ENCODE measurements at places on chromosomes 2 and 18. TPM values are rescaled to one million over a fixed set of nuclear protein-coding genes. Genes with fewer than 3 reads are reported as not detected.

DNA sequence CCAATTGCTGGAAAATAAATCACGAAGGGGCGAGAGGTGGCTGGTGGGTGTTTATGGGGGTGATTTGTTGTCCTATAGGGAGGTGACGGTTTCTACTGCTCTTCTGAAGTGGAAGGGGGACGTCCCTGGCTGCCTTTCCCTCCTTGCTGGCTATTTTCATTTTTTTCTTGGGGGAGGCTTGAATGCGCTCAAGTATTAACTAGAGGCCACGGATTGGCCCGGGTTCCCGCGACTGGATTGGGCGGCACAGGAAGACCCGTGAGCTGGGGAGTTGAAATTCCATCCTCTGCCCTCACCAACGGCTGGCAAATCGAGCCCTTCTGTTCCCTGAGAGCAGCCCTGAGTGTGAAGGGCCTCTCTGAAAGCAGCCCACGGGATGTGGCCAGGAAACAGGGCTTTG is 176.5 kb upstream of the SPRED2 start:
- no peak for DNase-seq

DNA sequence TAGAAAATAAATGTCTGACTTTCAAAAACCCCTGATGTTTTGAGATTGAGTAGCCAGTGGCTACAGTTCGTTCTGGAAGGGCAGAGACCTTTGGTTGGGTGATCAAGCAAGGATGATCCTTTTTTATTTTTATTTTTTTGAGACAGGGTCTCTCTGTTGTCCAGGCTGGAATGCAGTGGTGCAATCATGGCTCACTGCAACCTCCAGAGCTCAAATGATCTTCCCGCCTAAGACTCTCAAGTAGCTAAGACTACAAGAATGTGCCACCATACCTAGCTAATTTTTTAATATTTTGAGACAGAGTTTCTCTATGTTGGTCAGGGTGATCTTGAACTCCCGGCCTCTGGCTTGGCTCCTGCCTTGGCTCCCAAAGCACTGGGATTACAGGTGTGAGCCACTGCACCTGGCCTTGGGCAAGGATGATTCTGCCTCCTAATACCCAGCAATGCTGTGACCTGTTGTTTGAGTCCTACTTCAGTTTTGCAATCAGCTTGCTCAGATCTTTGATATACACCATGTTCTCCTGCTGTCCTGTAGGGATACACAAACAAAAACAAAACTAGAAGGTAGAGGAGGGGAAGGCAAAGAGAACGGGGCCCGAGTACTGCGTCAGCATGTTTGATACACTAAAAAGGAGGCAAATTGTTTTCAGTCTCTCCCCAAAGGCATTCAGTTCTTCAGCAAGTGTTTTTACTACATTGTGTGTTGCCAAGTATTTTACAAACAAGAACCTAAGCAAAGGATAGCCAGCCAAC is 59.2 kb upstream of the LYPD6B start:
- DNase-seq, result no peak

- DNase-seq, result no peak
These were observed 73.6 kb downstream of the CYBRD1 start for GRCh38 chr2:171595896-171596295.

DNA sequence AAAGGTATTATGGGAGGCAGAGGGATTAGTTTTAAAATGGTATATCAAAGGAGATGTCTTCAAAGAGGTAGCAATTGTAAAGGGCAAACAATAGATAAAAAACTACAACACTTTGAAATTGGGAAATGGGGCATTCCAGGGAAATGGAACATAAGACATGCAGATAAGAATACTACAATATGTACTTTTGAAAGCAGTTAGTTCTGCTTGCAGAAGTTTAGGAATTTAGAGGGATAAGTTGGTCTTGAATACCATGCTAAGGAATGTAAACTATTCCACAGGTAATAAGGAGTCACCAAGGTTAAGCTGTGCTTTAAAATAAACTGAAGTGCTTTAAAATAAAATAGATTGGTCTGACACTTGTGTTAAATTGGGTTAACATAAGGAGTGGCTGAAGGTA is 571.7 kb upstream of the ACVR2A start:
- no peak for DNase-seq

GRCh38 chr2:175619179-175620045 is 382.7 kb downstream of the LNPK start:
- no peak for DNase-seq

- no peak for DNase-seq
These were observed 546 bp downstream of the CHPF start for GRCh38 chr2:219542931-219543595.

- peak; percentile 35 for DNase-seq
These were observed 667 bp downstream of the REEP1 start for GRCh38 chr2:86336675-86337243.

GRCh38 chr2:138028538-138028937 is 64.3 kb downstream of the HNMT start:
- DNase-seq, result no peak

DNA sequence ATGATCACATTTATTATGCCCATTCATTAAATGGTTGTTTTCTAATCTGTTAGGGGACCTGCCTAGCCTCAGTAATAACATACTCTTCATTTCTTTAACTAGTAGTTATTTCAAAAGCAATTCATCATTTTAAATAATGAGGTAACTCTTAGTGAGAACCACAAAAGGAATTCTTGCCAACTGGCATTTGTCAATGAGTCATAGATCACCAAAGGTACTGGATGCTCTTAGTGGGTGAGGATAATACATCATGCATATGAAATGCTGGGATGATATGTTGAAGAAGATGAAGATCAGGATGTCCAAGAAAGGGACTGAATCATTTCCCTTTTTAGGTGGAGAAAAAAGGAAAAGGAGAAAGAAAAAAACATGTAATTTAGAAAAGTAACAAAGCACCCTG is 826.2 kb upstream of the DDX18 start:
- no peak for DNase-seq

DNA sequence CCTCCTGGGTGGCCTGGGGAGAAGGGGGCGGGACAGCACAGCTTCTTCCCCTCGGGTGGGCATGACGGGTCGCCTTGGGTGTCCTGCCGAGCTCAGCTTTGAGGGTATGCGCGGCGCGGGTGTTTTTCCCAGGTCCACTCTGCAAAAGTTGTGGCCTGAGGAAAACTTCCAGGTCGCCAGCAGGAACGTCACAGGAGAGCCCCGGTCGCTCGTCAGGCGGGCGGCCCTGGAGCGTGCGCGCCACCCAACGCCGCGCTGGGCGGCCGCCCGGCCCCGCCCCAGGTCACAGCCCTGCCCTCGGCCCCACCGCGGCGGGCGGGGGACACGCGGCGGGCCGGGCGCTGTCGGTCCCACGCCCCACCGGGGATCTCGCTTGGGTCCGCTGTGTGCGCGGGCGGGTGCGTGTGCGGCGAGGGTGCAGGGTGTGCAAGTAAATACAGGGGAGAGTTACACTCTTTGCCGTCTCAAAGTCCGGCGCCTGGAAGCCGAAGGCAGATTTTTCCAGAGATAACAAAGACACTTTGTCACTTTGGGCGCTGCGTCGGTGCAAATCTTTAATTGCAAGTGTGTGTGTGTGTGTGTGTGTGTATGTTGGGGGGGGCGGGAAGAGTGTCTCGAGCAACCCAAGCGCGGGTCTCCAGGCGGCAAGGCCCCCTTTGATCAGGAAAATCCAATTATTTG is 616 bp upstream of the SP5 start:
- DNase-seq, result peak; percentile 59

Gene FHL2
- total RNA-seq, result 21.8 TPM

Gene FTCDNL1
- 2.6 TPM for total RNA-seq

- no peak for DNase-seq
These were observed 26.1 kb upstream of the CYP26B1 start for GRCh38 chr2:72173640-72174321.

- no peak for DNase-seq
These were observed 841.8 kb downstream of the SLC4A3 start for GRCh38 chr2:220469201-220469600.

GRCh38 chr2:222160125-222160524 is 138.7 kb downstream of the PAX3 start:
- no peak for DNase-seq

DNA sequence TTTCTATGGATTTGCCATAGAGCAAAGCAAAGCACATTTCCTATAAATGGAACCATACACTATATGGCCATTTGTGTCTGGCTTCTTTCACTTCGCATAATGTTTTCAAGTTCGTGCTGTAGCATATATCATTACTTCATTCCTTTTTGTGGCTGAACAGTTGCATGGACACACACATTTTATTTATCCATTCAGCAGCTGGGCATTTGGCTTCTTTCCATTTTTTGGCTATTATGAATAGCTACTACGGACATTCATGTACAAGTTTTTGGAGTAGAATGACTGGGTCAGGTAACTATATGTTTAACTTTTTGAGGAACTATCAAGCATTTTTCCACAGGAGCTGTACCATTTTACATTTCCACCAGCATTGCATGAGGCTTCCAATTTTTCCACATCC is 10.7 kb upstream of the SELENOI start:
- no peak for DNase-seq

DNA sequence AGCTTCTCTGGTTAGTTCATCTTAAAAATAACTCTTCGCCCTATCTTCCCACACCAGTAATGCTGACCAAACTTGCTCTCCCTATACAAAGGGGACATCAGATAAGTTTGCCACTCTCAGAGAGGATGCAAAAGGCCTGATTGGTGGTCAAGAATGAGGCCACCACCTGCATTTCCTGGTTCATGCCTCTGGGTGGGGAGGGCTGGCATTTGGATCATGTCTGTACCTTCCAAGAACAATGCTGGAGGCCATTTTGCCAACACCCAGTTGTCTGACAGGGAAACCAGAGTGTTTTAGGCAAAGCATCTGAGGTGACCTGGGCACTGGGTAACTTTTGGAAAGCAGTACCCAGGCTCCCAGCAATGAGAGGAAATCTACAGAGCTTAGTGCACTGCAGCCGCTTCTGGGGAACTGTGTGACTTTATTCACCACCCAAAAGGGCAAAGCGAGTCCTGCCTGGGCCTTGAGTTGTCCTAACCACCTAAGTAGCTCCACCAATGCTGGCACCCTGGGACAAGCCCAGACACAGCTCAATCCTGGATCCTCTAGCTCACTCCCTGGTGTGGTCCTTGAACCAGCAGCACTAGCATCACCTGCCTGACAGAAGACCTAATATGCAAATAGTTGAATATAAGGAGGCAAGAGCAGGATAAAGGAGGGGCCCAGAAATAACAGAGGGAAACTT is 35.1 kb downstream of the CAPN13 start:
- DNase-seq, result no peak

Gene CRACDL
- 14.8 TPM for total RNA-seq

Gene GALNT14
- 6.7 TPM for total RNA-seq

Gene PROM2
- 17.6 TPM for total RNA-seq

All from body of pancreas (tissue), 4 donors.